ENCODE measurements at places on chromosomes 5 and 9. TPM values are rescaled to one million over a fixed set of nuclear protein-coding genes. Genes with fewer than 3 reads are reported as not detected.

Gene DMRT1
- total RNA-seq = under 0.01 TPM

Gene FRMD3
- 43.6 TPM for total RNA-seq

Gene SLC4A9
- under 0.01 TPM for total RNA-seq

Gene PCDHAC2
- 29.8 TPM for total RNA-seq

Gene SNX30
- 20.8 TPM for total RNA-seq

Gene PCDH1
- total RNA-seq = 41.2 TPM

Gene STC2
- 0.82 TPM for total RNA-seq

Gene ENTREP1
- 0.82 TPM for total RNA-seq

Gene IL7R
- 0.41 TPM for total RNA-seq

Gene KCNN2
- 29.8 TPM for total RNA-seq

Gene HRH2
- total RNA-seq = 3.3 TPM

Gene FEM1C
- 62.8 TPM for total RNA-seq

Gene GCNT4
- total RNA-seq = 2.4 TPM

Gene TUSC1
- total RNA-seq = 12.2 TPM

Gene RNF224
- total RNA-seq = not detected

Gene PDLIM4
- total RNA-seq = 2.0 TPM

Gene ALDOB
- not detected for total RNA-seq

Gene FCHO2
- 59.9 TPM for total RNA-seq

Gene CFAP90
- total RNA-seq = 4.5 TPM

Gene TAF1L
- under 0.01 TPM for total RNA-seq

Gene DOCK2
- total RNA-seq = 3.3 TPM

Gene STING1
- total RNA-seq = 3.3 TPM

Gene CCNO
- total RNA-seq = not detected

Gene SVEP1
- 8.6 TPM for total RNA-seq

Gene YTHDC2
- 36.7 TPM for total RNA-seq

Gene FOXI1
- not detected for total RNA-seq

Gene TCF7
- 0.41 TPM for total RNA-seq

Gene SYNPO
- 3.7 TPM for total RNA-seq

Gene FAM174A
- 17.9 TPM for total RNA-seq

Gene SLC24A2
- 3.7 TPM for total RNA-seq

Gene ALDH1A1
- 1.2 TPM for total RNA-seq

Gene DAB2IP
- 12.6 TPM for total RNA-seq

Gene PCDHA1
- 8.6 TPM for total RNA-seq

Gene C5orf63
- 7.7 TPM for total RNA-seq

Gene VCAN
- total RNA-seq = 269 TPM

Gene DMXL1
- total RNA-seq = 104 TPM

Gene SLC25A25
- 29.8 TPM for total RNA-seq

Measured in frontal cortex (tissue), 4 donors.